NCI-H526 (cell line): ENCODE measurements at places on chromosomes 13 and 19.

DNA sequence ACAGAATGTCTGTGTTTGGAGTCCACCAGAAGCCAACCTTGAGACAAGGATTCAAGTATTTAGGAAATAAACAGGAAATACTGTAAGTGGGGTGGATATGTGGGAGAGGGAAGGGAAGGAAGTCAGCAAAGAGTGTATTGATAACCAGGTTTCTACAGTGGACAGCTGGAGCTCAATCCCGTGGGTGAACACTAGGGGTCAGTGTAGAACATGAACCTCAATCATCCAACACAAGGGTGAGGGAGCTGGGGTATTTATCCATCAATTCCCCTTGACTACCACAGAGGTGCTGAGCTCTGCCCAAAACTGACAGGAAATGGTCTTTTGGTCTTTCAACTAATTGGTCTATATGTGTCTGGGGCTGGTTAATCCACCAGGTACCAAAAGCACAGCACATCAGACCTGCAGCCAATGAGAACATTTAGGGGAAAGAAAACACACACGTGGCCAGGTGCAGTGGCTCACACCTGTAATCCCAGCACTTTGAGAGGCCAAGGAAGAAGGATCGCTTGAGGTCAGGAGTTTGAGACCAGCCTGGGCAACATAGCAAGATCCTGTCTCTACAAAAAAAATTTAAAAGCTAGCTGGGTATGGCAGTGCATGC, 5.6 kb upstream of the SYDE1 start:
- DNase-seq = no peak

DNA sequence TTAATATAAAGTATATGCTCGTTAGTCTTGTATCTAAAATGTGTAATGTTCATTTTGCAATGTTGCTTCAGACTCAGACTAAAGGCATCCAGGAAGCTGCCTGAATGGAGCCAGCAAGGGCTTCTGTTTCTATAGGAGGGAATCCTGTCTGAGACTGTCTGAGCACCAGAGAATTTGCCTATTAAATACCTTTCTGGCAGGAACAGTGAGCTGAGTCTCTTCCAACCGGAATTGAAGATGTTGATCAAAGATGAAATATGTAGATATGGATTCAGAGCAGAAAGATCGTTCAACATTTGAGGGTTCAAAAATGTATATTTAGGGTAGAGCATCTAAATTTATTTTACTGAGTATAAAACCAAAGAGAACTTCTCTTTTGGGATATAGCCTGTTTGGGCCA, 20.9 kb downstream of the MYO16 start:
- DNase-seq = peak; percentile 14

DNA sequence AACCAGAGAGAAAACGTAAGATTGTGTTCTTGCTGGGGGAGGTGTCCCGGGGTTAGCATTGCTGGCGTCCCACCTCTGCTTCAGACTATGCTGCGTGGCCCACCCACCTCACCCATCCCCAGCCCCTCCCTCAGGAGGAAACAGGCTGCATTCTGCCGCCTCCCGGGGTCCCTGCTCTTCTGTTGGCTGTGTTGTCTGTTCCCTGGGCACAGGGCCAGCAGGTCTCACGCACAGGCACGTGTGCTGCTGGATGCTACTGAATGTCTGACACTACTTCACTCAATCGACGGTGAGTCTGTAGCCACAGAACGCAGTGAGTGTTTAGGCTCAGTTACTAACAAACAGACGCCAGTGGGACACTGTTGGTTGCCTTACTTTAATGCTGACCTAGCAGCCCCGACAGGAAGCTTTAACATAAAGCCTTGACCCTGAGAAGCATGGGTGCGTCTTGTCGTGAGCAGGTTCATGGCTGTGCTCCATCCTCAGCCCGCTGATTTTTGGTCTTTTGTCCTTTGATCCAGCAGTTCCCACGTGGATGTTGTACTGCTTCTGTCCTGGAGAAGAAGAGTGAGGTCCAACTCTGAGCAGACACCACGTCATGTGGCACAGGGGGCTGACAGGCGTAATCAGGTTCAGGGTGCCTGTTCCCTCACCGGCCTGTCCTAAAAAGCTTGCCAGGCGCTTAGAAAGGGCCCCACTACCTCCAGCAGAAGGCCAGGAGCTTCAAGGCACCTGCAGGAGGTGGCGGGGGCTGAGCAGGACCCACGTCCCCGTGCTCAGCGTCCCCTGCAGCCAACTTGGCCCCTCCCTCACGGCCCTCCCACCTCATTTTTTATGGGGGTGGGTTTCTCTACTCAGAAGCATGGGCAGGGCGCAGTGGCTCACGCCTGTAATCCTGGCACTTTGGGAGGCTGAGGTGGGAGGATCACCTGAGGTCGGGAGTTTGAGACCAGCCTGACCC, 26.0 kb downstream of the NAXD start:
- no peak for DNase-seq

GRCh38 chr13:26465954-26466353, 91.5 kb upstream of the WASF3 start:
- no peak for DNase-seq

DNA sequence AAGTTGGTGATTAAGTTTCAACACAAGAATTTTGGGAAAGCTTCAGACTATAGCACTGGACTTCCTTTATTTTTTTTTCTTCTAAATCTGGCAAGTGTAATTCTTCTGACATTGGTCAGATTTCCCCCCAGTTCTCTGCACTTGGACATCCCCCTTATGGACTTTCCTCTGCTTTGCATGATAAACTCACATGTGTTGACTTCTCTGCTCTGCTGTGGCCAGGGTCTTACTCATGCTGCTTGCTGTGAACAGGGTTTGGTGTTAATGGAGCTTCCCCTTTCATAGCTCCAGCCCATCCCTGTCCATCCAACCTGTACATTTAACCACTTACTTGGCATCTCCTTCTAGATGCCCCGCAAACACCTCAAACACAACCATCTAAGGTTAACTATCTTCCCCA, 70.5 kb upstream of the SPATA13 start:
- DNase-seq = no peak

- DNase-seq = no peak
Observed at GRCh38 chr19:2259336-2259735, 3.1 kb upstream of the JSRP1 start.

- no peak for DNase-seq
Observed at GRCh38 chr13:99031832-99032231, 54.0 kb upstream of the DOCK9 start.

- DNase-seq = peak; percentile 53
Observed at GRCh38 chr13:77584106-77584505, 48.6 kb downstream of the SCEL start.

- DNase-seq = peak; percentile 23
Observed at GRCh38 chr13:28136916-28137315, 1.4 kb upstream of the PAN3 start.

- no peak for DNase-seq
Observed at GRCh38 chr19:23404676-23405075, 9.4 kb upstream of the ZNF91 start.

DNA sequence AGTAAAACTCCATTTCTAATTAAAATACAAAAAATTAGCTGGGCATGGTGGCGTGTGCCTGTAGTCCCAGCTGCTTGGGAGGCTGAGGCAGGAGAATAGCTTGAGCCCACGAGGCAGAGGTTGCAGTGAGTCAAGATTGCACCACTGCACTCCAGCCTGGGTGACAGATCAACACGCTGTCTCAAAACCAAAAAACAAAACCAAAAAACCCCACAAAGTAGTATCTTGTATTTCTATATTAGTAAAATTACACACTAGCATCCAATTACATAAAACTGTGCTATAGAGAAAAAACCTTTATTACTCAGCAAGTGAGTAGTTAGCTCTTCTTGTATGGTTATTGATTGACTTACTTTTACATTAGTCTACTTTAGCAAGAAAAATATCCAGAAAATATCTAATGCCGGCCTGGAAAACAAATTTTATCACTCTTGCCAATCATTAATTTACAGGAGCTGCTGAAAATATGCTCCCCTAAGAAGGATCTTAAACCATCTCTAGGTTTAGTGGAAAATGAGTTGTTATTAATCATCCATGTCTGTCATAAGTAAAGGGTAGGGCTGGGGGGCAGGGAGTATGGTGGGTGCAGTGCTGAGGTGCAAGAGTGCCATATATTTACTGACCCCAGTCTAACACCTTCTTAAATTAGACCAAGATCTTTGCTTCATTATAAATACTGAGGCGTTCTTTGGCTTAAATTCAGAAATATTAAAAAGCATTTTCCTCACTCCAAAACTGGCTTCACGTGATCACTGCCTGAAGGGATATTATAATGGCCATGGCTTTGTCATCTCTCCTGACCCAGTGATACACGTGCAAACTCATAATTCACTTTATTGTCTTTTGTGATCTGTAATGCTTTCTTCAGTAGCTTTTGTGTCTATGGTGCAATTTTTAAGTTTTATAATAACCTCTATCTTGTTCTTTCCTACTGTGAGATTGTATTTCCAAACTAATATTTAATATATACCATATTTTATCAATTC, 44.1 kb downstream of the UBL3 start:
- no peak for DNase-seq

DNA sequence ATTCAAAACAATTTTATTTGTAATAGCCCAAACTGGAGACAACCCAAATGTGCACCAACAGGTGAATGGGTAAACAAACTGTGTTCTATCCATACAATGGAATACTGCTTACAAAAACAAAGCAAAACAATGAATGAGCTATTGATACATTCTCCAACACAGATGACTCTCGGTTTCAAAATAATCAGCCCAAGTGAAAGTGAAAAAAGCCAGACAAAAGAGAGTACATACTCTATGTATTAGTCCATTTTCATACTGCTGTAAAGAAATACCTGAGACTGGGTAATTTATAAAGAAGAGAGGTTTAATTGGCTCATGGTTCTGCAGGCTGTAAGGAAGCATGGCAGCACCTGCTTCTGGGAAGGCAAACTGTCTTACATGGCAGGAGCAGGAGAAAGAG, 65.2 kb upstream of the LRCH1 start:
- DNase-seq = no peak

GRCh38 chr19:51025809-51026553, 435 bp downstream of the KLK11 start:
- no peak for DNase-seq

GRCh38 chr19:16444269-16444600, 27.5 kb downstream of the EPS15L1 start:
- DNase-seq = no peak

DNA sequence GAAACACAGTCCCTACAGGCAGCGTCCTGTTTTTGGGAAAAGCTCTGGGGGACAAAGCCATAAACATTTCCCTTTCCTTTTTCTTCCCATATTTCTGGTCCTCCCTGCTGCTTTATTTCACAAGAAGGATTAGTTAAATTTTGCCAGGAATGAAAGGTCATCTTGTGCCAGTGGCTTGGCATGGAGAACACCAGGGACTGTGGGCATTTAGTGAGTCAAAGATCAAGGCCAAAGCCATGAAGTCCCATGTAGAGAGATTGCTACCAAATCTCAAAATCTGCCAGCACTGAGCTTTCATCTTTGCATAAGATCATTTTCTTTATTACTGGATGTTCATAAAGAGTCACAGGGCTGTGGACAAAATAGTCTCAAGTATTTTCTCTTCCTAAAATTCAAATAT, 29.1 kb upstream of the SLC46A3 start:
- DNase-seq = no peak

DNA sequence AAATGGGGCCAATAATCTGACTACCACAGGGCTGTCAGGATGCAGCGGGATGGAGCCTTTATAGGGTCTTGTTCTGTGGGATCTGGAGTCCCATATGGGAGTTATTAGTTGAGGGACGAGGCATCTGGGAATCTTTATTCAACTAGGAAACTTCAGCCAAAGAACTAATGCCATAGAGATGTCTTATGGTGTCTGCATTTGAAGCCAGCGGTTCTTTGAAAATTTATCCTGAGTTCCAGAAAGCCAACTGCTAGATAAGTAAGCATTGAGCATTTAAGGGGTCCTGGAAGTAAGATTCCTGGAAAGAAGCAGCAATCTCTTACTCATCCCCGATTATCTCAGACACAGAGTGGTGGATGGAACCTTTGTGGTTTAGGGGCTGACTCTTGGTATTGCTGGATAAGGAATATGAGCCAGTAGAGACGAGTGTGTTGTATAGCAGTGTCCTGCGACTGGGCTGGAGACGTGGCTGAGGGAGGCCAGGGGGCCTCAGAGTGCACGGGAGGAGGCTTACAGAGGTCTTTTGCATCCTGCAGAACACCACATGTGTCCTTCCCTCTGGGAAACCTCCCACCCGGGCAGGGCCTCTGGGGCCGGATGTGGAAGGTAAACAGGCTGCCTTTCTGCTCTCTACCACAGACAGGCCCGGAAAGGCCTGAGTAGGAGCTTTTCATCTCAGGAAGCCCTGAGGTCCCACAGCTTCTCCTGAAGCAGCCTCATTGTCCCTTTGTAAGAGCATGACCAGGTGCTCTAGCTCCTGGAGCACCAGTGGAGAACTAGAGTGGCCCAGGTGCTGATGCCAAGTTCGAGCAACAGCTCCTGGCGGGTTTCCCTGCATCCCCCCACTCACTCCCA, 28.8 kb downstream of the ACTN4 start:
- DNase-seq = no peak

DNA sequence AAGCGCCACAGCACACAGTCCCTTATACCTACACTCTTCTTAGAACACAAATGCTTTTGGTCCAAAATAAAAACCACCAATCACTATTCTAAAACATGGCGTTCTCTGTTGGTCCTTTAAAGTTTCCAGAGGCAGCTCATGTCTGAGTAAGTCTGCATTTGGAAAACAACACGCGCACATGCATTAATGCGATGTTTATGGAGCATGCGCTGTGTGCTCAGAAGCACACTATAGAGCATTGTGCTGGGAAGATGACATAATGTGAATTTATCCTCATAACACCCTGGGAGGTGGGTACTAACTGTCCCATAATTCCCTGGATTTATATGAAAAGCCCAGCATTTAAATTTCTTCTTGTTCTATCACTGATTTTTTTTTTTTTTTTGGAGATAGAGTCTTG, 10.7 kb downstream of the ZNF682 start:
- DNase-seq = no peak

DNA sequence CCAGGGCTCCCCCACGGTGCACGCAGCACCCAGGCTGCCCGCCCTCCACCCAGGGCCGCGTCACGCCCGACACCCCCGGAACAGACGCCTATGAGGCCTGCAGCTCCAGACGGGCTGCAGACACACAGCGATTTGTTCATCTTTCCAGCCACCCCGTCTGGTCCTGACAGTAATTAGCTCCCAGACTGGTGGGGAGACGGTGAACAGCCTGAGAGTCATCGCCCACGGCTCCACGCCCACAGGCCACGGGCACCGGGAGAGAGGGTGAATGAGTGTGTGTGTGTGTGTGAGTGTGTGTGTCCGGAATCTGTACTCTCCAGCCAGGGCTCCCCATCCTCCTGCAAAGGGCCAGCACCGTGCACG, 18.1 kb downstream of the GADD45B start:
- no peak for DNase-seq

GRCh38 chr19:5978606-5979552, 939 bp upstream of the RANBP3 start:
- no peak for DNase-seq
